ENCODE measurements at places on chromosomes 3 and 15.

DNA sequence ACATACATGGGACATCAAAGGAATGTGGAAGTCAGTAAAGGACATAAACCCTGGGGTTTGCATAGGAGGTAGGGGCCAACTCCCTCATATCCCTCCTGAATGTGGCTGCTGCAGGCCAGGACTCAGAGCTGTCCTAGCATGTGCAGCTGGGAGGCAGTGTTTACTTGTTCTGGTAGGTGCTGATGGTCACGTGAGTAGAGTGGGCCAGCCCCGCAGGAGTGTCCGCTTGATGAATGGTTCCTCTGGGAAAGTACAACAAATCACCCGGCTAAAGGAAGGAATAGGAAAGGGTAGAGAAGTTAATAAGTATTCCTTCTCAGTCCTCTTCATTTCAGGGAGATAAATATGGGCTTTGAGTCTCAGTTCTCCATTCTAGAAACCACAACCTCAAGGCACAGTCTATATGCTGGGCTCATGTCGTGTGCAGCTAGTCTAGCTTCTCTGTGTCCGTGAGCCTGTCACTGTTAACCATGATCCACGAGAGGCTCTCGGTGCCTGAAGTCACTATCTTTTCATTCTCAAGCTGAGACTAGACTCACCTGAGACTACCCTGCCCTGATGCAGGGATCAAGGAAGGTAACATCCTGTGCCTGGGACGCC, 17.9 kb downstream of the RIOX2 start:
- no peak for DNase-seq

DNA sequence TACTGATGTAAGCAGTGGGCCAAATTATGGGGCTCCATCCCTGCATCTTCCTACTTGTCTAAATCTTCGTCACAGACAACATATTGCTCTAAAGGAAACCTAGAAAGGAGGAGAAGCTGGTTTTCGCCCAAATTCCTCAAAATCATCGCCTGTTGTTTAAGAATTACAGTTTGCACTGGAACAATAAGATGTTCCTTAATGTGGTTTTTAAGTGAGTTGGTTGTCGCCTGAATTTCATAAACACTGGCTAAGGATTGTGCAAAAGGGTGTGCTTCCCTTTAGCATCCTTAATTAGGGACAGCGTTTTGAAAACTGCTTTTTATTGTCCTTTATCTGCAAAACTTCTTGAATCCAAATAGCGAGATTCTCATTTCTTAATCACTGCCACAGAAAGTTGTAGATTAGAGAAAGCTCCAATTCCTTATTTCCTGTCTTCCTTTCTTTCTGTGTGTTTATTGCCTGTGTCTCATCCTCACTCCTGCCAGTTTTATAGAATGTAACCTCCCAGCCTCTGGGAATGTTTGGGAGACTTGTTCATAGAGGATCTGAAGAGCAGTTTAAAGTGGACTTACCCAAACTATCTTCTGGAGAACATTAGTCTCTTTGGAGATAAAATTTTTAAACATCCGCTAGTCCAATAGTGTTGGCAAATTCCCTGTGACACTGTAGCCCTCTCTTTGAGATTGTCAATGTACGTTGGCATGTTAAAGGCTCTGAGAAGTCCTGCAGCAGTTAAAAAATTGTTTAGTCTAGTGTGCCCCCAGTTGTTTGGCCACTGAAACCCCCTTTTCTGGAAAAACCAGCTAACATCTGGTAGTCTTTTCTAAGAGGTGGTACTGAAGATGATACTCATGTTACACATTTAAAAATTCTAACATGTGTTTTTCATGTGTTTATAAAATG, 50.4 kb downstream of the FLNB start:
- peak; percentile 91 for DNase-seq

DNA sequence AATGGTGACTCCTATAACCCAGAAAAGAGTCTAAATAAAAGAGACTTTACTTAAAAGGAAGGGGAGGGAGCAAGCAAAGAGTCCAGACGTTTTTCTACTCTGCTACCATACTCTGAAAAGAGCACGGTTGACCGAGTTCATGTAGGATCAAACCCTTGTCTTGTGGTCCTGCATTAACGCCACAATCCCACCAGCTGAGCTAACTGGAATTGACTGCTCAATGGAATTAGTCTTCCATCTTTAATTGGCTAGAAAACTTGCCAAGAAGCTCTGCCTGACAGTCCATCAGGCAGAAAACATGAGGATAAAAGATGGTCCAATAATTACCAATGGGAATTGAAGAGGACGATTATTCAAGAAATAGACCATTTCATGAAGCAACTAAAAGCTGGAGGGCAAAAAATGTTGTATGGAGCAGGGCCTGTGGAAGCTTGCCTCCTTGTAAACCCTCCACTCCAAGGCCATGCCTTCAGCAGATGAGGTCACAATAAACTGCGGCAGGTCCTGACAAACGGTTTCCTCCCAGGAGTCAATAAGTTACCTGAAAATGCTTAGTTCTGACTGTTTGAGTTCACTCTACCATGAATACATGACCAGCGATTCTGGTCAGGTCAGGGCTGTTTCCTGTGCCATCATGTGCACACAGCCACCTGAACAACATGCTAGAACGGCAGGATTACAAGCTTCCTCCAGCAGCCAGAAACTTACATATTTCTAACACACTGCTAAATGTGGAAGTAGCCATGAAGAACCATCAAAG, 35.6 kb upstream of the ARHGEF3 start:
- no peak for DNase-seq

DNA sequence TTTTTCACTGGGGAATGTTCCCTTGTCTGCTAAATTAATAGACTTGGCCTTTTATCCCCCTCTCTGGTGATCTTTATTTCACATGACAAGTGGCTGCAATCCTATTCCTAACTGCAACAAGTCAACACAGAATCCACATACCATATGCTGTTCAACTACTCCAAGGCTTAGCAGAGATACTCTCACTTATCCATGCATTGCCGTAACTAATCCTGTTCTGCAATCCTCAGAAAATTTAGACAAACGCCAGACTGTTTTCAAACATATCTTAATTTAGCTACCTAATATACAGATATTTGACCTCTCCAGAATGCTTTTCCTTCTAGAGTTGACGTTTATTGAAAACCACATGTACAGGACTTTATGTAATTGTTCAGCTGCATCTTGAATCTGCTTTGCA, 37.9 kb downstream of the EID1 start:
- DNase-seq: no peak

- no peak for DNase-seq
Measured at GRCh38 chr15:42270551-42270950, 2.5 kb upstream of the GANC start.

GRCh38 chr3:45464336-45465170, 76.2 kb downstream of the LARS2 start:
- no peak for DNase-seq

DNA sequence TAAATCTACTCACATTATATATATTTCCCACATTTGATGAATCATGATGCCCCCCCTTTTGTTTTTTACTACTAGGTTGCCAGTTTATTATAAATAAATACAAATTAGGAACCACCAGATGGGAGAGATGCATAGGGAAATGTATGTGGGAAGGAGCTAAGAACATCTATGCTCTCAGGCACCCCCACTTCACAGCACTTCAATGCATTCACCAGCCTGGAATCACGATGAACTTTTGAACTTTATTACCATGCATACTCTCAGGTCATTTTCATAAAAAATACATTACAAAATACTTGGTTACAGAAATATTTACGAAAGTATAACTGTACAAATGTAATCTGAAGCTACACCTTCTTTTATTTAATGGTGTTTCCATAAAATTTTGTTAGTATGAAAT, 988.0 kb upstream of the EPHA6 start:
- no peak for DNase-seq

- DNase-seq: no peak
Measured at GRCh38 chr3:186489507-186489906, 54.7 kb downstream of the CRYGS start.

DNA sequence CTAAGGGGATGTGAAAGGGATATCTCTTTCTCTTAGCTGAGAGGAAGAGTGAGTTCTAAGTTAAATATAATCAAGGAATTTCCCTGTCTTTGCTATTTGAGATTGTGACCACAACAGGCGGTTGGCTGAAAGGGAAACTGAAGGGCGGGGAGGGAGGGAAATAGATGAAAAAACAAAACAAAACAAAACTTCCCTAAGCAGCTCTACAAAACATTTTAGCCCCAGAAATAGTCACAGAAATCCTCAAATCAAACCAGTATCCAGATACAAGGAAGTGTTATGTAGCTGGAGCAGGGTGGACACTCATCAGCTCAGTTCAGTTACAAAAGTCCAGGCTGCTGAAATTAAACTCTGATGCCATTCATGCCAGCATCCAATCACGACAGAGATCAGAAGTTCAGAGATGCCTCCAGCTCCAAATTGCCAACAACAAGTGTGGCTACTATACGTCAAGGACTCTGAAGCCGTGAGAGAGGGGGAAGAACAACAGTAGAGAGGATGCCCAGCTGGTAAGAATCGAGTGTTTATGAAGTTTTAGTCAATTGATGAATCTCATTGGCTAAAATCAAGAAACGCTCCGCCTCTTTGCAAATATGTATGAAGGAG, 319 bp upstream of the TP63 start:
- DNase-seq: no peak

GRCh38 chr3:129961141-129961541, 13.4 kb upstream of the TRH start:
- DNase-seq: no peak

DNA sequence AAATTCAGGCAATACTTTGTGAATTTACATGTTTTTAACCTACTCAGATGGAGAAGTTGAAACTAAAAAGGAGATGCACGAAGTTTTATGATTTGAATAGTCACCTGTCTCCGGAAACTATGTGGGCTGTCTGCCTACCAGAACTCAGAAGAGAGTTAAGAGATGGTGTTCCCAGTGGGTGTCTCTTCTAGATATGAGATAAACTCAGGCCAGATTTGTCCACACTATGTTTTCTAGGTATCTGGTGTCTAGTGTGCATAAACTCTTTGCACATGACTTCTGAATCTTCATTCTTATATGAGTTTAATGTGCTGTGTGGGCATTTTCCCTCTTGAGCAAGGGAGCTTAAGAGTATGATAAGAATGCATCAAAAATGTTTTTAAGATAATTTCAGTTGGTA, 222.8 kb downstream of the FOXP1 start:
- no peak for DNase-seq

- DNase-seq: peak; percentile 25
Measured at GRCh38 chr3:149336925-149337324, 3.5 kb upstream of the TM4SF18 start.

- DNase-seq: no peak
Measured at GRCh38 chr3:149378478-149379309, 1.2 kb upstream of the TM4SF1 start.

DNA sequence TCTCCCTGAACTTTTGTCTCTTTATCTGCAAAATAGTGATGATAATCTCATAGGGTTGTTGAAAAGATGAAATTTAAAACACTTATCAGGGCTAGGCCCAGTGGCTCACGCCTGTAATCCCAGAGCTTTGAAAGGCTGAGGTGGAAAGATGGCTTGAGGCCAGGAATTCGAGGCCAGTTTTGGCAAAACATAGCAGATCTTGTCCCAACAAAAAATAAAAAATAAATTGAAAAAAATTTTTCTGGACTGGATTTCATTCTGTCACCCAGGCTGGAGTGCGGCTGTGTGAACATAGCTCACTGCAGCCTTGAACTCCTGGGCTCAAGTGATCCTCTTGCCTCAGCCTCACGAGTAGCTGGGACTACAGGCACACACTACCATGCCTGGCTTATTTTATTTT, 29.6 kb downstream of the LMLN start:
- DNase-seq: no peak

DNA sequence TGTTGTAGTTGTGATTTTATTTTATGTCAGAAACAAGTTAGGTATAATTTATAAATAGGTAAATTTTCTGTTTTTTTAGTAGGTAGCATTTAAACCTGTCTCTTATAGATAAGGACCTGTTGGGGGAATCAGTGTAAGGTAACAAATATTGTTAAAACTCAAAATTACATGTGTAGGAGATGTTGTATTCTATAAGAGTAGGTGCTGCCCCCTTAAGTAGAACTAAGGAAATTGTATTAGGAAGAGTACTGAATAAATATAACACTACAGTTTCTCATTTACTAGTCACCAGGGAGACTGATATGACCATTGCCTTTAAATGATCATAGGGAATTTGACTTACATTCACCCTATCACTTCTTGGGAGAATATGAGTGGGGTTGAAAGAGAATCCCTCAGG, 31.2 kb downstream of the SLC25A36 start:
- DNase-seq: peak; percentile 12

GRCh38 chr3:150419076-150419868, 11.2 kb downstream of the TSC22D2 start:
- DNase-seq: no peak

DNA sequence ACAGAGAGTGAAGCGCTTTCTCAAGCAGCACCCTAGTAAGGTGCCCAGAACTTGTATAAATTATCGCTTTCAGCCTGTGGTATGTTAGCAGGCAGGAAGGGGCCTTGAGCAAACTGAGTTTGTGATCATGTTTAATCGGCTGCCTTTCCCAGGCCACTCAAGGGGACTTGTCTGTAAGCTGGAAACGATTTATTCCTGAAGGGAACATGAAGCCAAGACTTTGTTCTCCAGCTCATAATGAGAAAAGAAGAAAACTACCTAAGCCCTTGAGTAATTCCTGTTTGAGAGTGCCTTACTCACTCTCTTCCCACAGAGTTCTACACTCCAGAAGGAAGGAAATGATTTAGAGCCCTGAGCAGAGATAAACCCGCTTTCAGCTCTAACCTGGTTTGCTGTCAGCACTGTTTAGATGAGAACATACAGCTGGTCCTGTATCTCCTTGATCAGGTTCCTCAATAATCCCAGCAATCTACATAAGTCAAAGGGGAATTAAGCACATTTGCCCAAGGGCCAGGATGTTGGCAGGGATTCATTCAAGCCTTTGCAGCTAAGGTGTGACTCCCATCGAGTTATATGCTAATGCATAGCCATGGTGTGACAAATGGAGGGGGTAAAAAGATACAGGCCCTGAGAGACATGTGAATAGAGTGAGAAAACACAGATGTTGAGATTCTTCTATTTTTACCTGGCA, 187.7 kb upstream of the SLC24A5 start:
- no peak for DNase-seq

DNA sequence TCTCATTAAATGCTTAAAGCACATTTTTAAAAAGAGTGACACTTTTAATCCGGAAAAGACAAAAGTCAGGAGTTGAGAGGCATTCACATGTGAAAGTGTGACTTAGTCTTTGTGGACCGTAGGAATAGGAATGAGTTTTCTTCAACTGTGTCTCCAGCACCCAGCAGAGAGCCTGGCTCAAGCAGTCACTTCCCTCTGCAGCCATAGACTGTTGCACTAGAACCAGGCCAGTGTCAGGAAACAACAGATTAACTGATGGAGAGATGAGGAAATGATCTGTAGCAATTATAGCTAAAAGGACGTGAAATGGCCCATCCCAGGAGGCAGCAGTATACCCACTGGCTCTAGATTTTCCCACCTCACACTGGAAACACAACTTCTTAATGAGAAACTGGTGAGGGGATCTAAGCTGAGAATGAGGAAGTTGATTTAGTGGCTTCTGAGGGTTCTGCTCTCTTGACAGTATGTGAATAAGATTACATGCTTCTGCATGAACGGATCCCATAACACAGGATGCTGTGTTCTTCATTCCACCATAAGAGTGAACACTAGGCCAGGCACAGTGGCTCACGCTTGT, 19.8 kb downstream of the CFAP92 start:
- no peak for DNase-seq

GRCh38 chr3:13324835-13325501, 95.2 kb downstream of the NUP210 start:
- peak; percentile 12 for DNase-seq

- DNase-seq: no peak
Measured at GRCh38 chr3:124999317-124999716, 56.5 kb downstream of the HEG1 start.

GRCh38 chr3:142963516-142964448, at the start of gene PAQR9:
Gene PAQR9, minus strand, starts transcription at chr3:142963674. Its CDS starts 338 bp downstream, at chr3:142963336.
- no peak for DNase-seq

- no peak for DNase-seq
Measured at GRCh38 chr3:190266913-190267290, 55.3 kb downstream of the CLDN1 start.

Data from fibroblast of skin of right biceps (primary cell).